Stimulated activated CD8-positive, alpha-beta memory T cell treated with anti-CD3 and anti-CD28 coated beads, Interleukin-7, amount 100 ng/mL, for 48 hours (primary cell): ENCODE measurements at places on chromosomes 3 and 15.

GRCh38 chr3:11238060-11238459, 34.1 kb upstream of the ATG7 start:
- DNase-seq = no peak

DNA sequence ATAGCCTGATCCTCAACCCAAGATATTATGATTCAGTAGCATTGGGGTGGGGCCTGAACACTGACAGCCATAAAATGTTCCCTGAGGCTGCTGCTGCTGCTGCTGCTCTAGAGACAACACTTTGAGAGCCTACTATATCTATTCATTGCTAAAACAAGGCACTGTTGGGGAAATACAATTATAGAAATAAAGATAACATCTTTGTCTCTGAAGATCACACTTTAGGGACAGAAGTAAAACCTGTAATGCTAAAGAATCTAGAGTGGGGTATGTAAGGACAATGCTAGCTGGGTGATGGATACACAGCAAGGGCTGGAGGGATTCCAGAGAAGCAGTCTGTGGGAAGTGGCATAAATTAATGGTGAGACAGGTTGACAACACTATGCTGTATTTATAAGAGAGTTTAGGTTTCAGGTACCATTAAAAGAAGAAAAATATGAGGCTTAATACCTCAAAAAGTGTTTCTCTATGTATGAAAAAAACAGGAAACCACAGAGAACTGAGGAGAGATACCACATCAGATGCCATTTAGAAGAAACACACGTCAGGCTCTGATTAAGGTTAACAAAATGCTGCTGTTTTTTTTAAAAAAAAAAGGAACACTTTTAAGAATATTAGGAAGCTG, 115.9 kb downstream of the CBLB start:
- no peak for DNase-seq

GRCh38 chr3:58122936-58123700, 87.7 kb downstream of the DNASE1L3 start:
- no peak for DNase-seq

DNA sequence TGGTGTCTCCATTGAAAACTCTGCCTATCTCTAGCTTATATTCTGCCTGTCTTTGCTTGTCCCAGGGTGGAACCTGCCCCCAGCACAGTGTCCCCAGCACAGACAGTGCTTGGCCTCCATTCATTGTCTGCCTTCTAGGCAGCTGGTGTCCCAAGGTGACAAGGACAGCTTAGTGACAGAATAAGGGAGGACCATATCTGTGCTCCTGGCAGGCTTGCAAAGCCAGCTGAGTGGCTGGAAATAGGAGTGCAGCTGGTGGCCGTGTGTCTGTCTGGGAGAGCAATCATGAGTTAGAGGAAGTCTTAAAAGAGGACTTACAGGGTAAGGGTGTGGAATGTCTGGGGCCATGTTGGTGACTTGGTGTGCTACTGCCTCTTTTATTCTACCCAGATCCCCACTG, 33.4 kb downstream of the SCN5A start:
- no peak for DNase-seq

DNA sequence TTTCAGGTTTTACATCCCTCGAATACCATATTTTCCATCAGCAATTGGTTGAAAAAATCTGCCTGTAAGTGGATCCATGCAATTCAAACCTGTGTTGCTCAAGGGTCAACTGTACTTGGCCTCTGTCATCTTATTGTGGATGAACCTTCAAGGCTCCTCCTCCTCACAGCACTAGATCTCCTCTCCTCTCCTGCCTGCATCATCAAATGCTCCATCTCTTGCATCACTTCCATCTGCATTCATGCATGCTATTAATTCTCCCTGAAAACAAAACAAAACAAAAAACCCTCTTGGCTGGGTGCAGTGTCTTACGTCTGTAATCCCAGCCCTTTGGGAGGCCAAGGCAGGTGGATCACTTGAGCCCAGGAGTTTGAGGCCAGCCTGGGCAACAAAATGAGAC, 10.1 kb downstream of the BCL2L10 start:
- DNase-seq = no peak

DNA sequence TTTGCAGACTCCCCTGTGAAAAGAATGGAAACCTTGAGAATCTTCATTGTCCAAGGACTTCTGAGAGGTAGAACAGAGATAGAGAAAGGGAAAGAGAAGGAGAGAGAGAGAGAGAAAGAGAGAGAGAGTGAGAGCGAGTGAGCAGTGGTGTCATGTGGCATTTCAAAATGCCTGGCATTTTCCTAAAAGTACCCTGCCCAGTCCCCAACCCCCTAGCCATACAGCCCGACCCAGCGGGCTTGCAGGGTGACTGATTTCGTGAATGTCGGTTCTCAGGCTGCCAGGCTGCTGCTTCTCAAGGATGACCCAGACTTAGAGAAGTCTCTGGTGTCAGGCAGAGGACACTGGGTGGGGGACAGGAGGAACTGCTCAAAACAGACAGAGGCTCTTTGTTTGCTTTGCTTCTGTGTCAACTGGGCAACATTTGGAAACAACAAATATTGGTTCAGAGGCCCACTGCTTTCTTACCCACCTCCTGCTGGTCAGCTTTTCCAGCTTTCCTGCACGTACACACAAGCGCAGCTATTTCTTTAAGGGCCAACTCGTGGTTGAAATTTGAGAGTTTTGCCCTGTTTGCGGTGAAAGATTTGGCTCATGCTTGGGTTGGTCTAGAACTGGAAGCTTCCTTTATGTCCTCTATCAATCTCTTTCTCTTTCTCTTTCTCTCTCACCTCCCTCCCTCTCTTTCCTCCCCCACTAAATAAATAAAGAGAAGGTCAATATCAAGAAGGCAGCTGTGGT, 3.7 kb upstream of the TF start:
- DNase-seq = no peak

GRCh38 chr3:40621252-40621651, 96.5 kb downstream of the ZNF621 start:
- DNase-seq = no peak

GRCh38 chr3:182568876-182569275, 224.4 kb upstream of the ATP11B start:
- DNase-seq = no peak

GRCh38 chr3:58164906-58165821, 45.6 kb downstream of the DNASE1L3 start:
- no peak for DNase-seq

GRCh38 chr15:33724321-33725036, 243.8 kb upstream of the CHRM5 start:
- DNase-seq = no peak

DNA sequence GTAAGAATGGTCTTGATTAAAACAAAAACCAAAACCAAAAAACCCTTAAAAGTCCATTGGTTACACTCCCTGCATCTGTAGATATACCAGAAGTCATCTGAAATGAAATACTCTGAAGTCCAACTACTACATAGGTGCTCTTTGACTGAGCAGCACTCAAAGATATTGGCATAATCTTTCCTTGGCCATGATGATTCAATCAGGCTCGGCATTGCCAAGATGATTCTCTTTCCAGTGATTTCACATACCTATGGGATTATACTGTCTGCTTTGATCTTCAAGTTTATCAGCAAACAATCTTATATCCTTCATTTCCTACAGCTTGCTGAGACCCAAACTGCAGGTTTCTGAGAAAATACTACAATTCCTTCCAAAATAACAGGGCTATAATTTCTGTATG, 35.9 kb upstream of the DIPK2A start:
- no peak for DNase-seq

- DNase-seq = no peak
Observed at GRCh38 chr3:187049462-187050101, 89.7 kb downstream of the RPL39L start.

DNA sequence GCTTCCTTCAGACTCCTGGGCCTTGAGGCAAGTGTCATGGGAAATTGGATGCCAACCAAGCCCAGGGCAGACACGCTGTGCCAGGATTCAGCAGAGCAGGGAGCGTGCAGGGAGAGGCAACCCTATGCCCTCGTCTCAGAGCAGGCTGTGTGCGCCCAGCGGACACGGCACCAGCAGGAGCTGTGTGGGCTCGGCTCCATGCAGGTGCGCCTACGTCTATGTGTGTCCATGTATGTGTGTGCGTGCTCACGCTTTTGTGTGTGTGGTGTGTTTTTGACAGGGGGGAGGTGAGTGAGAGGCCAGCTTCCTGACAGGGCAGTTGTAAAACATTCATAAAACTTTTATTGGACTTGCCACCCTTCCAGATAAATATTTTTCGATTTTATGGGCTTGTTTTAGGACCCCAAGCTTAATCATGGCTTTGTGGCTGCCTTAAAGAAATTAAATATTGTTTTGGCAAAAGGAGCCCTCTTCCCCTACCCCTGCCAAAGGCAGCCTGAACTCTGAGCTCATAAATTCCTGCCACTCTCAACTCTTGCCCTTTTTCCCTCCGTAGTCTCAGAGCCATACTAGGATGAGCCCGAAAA, 84.4 kb downstream of the DNAJB8 start:
- DNase-seq = no peak

DNA sequence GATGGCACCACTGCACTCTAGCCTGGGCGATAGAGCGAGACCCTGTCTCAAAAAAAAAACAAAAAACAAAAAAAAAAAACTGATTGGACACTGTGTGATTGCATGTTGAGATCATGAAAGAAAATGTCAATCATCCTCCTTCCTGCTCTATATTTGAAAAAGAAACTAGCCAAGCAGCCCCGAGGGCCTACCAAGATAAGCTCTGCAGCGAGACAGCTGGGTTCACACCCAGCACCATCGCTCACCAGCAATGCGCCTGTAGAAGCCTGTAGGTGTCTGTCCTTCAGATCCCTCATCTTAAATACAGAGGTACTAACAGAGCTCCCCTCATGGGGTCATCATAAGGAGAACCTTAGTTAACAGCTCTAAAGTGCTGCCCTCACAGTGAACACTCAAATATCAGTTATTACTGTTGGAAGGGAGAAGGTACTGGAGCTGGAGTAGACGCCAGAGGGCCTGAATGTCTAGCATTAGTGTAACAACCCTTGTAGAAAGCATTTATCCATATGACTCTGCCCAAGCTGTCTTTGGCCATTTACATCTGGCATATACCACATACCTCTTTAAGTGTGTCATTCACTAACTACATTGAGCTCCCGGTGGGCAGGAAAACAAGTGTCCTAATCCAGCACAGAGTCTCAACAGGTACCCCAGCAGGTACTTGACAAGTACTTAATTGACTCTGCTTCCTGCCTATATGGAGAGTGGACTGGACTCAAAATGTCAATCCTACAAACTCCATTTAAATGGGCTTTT, 22.9 kb downstream of the MYLK start:
- DNase-seq = no peak

DNA sequence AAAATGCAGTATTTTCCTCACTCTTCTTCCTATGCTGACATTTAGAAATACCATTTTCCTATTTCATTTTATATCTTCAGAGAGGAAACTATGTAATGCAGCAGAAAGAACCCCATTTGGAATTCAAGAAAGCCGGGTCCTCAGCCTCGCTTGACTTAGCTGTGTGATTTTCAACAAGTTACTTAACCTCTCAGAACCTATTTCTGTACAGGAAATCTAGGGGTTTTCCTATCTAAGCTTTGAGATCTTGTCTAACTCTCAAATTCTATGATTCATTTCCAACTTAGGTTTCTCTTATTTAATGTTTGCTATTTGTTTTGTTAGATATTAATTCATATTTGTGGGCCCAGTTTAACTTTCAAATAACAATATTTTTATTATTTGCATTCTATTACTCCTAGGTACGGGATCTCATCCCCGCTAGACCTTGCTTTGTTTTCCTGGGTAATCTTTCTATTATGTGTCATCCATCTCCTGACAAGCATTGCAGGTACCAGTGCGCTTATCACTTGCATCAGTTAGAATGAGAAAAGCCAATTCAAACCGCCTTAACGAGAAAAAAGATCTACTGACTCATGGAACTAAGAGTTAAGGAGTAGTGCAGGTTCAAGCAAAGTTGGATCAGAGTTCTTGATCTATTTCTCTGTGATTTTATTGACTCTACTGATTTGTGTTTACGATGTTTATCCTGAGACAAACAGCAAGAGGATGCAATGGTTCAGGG, 70.6 kb upstream of the BHLHE40 start:
- DNase-seq = no peak

DNA sequence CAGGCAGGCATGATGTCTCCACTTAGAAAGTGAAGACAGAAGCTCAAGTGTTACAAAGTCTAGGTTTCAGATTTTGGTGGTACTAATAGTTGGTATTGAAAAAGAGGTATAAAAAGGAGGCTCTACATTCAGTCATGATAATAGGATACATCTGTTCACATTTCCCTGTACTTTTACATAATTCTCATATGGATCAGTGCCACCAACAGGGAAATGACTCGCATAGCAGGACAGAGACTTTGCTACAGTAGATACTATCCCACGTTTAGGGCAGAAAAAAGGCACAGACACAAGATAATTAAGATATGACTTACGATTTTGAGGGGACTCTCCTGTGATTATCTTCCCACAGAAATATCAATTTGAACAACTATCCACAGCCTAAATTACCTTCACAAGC, 1062.9 kb upstream of the EPHA6 start:
- no peak for DNase-seq

GRCh38 chr3:50662408-50662807, 12.3 kb upstream of the DOCK3 start:
- no peak for DNase-seq

DNA sequence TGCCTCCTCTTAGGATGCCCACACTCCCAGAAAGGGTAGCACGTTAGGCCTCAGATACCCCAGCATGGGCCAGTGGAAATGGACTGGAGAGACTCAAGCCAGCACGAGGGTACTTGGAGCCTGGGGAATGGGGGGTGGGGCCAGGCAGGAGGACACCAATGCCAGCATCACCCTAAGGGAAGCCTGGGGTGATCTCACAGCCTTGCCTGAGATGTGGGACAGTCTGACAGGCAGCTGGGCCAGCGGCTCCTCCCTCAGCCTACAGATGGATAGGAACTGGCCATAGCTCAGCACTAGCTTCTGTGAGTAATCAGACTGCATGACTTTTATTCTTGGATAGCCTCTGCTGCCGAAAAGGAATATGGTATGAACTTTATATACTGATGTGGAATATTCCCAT, 59.6 kb upstream of the MRPS22 start:
- DNase-seq = no peak

GRCh38 chr15:92226020-92226612, 167.6 kb upstream of the ST8SIA2 start:
- DNase-seq = no peak

DNA sequence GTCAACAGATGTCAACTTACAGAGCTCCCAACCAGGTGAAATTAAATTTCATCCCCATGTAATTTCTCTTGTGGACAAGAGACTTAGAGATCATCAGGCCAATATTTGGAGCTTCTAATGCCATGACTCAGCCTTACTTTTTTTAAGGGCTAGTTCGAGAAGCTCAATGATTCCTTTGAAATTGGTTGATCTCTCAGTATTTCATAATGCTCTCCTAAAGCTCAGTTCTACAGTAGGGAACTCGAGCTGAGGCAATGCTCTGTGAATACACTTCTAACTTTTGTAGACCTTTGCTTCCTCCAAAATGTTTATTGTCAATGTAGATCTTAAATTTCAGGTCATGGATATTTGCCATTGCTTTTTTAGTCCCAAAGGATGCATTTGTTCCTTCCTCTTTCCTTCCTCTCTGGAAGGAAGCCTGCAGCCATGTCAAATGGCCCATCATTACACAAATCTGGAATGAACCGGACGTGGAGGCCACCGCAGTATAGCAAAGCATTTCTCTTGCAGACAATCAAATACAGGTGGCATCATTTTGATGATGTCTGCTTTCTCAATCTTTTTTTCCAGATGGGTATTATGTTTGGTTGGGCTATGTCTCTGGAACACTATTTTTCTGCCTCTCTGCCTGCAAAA, 28.3 kb downstream of the STARD5 start:
- no peak for DNase-seq
